ENCODE measurements at places on chromosomes 5 and 9.

- no peak for DNase-seq
These were observed 54.4 kb upstream of the CKS2 start for GRCh38 chr9:89256642-89257041.

GRCh38 chr9:22052376-22052945 is 43.4 kb upstream of the CDKN2B start:
- DNase-seq = no peak

DNA sequence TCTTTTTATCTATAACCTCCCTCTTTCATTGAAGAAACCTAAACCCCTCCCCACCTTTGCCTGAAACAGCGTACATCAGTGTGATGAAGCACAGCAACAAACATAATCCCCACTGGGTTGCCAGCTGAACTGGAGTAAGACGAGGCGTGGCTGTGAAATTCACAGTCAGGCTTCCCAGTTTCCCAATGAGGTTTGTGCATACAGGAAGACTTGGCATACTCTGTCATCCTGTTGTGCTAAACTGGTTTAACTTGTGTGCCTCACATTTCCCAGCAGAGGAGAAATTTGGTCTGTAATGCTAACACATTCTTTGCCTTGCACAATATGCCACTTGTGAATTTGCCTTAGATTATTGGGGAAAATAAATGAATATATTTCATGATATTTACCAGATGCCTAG is 121.5 kb downstream of the SV2C start:
- DNase-seq = no peak

DNA sequence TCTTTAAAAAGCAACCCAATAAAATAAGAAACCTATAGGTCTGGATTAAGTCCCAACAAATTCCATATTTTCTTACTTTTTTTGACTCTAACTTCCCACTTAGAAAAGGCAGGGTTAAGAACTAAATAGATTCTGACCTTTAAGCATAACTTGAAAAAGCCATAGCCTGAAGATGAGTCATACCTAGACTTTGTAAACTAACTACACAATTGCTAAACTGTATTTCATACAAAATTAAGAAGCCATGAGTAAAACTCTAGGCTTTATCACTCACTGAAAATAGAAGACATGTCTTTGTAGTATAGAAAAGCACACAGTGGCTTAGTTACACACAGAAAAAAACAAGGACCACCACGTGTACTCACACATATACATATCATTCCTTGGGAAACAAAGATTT is 51.5 kb downstream of the MLLT3 start:
- DNase-seq = no peak

DNA sequence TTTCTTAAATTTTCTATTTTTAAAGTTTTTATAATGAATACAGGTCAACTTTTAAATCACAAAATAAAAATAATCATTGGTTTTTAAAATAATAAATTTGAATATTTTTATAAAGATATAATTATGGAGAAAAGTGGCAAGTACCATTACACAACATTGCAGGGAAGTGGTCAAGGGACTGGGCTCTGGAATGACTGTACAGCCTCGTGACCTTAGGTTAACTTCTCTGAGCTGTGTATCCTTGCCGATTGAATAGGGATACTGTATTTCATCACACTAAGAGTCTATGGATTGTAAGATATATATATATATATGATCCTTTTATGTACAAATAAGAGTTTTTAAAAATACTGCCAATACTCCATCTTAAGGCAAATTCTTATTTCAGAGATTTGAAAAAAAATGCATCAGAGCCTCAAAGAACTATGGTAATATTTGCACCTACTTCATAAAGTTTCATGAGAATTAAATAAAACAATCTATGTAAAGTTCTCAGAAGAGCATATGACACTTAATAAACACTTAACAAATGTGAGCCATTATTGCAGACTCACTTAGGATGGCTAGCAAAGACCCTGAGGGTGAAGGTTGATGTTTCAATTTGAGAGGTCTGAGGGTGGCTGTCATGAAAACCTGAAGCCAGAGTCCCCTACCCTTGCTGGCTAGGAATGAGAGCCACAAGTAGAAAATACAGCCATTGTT is 136.5 kb downstream of the CCDC192 start:
- DNase-seq = no peak

GRCh38 chr5:132673939-132674630 is at the start of gene IL4:
TSS of gene IL4 (plus strand) at chr5:132673989. CDS start at chr5:132674051, 62 bp downstream.
- no peak for DNase-seq

DNA sequence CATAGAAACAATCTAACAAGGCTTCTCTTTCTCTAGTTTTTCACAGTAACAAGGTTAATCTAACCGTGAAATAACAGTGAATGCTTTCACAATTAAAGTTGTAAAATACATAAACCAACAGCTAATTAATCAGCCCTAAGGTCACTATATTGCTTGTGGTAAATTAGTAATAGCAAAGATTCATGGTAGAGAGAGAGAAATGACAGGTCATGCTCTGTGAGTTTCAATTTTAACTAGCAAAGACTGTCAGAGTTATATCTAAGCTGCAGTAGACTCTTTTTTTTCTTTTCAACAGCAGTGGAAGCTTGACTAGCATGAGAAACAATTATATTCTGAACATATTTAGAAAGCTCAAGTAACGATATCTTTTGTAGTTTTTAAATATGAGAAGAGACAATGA is 1068.0 kb downstream of the MAT2B start:
- DNase-seq = no peak

DNA sequence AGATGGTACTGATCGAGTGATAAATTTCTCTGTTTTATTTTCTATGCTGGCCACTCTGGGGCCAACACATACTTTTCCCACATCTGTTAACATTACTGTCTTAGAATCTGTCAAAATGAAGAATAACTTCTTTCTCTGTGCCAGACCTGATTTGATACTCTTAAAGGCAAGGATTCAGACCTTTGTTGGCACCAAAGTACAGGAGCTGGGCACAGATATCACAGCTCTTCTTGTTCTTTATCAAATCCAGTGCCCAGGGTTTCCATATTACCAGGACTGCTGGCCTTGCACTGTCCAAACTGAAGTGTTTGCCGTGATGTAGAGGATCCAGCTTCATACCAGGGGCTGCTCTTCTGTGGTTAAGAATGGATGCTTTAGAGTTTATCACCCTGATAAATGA is 20.9 kb downstream of the ZNF474 start:
- DNase-seq = no peak

DNA sequence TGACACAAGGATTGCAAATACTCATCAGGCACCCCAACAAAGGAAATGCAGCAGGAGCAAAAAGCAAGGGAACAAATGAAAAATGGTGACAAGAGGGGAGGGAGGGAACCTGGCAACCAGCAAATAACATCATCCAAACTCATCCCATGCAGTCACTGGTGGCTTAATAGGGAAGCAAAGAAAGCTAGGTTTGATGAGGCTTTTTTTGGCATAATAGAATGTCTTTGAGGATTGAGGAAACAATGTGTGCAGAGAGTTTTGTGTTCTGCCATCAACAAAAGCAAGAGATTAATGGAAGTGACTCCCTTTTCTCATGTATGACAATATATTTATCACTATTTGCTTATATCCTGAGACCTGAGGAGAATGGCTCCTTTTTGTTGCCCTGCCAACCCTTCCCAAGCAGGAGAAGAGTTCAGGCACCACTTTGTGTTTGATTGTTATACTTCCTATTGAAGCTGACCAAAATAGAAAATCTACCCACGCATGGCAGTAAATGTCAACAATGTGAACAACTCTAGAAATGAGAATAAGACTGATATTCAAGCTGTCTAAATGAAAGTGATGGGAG is 375.7 kb downstream of the CAAP1 start:
- no peak for DNase-seq

- DNase-seq = no peak
These were observed 62.1 kb downstream of the C9orf50 start for GRCh38 chr9:129558551-129559505.

GRCh38 chr5:109242518-109242917 is 167.3 kb downstream of the PJA2 start:
- DNase-seq = no peak

DNA sequence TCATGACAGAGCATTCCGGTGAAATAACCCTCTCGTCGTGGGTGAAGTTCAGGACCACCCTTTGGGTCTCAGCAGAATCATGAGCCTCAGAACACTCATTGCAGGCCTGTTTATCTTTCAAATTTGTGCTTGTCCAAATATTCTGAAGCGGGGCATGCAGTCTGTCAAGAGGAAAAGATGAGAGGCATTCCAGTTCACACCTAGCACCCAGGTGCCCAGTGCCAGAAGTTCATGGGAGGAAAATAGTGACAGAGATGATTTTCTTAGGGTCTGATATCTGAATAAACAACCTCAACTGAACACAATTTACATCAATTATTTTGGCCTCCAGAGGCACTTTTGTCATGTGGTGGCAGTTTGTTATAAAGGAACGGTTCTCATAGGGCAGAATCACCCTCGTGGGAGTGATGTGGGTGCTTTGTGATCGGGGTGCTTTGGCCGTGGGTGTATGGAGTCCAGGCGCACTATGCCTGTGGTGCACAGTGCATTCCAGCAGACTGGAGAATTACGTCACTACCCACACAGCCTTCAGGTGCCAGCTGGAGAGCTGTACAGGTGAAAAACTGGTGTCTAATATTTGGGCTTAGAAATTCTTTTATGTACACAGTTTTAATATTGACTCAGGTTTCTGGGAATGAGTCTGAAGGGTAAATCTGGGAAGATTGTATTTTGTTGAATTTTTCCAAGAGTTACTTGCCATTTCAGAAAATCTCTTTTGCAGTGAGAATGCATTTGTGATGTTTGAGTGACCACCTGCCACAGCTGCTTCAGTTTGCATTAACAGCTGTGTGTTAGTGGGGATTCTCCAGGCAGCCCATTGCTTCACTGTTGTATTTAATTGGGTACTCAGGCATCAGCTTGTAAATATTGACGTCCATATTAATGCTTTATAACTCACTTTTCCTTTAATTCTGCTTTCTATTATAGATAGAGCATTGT is 289.3 kb downstream of the FANCC start:
- DNase-seq = no peak

GRCh38 chr9:129208207-129209032 is 30.4 kb upstream of the IER5L start:
- DNase-seq = no peak

DNA sequence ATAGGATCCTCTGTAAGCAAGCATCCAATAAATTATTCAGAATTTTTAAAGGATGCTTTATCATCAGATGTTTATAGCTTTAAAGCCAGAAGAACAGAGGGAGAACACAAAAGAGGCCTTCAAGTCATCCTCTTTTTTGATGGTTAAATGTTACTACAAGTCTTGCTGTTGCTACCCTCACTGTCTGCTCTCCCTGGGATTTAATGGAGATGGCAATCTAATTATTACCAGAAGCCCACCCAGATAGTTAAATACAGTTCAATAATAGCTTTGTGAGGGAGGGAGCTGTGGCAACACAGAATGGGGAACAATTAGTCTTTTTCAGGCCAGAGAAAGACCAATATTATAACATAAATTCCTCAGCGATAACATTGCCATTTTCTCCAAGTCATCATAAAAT is 87.0 kb upstream of the ACTBL2 start:
- DNase-seq = no peak

DNA sequence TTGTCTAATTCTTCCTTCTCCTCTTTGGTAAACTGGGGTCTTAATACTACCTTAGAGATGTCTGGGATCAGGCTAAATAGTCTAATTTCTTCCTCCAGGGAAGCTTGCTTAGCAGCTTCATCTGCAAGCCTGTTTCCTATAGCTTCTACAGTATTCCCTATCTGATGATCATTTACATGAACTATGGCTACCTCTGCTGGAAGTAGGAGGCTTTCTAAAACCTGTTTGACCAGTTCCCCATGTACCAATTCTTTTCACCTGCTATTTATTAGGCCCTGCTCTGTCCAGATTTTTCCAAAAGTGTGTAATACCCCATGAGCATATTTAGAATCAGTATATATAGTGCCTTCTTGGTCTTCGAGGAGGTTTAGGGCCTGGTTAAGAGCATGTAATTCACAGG is 619.8 kb downstream of the HINT1 start:
- DNase-seq = no peak

DNA sequence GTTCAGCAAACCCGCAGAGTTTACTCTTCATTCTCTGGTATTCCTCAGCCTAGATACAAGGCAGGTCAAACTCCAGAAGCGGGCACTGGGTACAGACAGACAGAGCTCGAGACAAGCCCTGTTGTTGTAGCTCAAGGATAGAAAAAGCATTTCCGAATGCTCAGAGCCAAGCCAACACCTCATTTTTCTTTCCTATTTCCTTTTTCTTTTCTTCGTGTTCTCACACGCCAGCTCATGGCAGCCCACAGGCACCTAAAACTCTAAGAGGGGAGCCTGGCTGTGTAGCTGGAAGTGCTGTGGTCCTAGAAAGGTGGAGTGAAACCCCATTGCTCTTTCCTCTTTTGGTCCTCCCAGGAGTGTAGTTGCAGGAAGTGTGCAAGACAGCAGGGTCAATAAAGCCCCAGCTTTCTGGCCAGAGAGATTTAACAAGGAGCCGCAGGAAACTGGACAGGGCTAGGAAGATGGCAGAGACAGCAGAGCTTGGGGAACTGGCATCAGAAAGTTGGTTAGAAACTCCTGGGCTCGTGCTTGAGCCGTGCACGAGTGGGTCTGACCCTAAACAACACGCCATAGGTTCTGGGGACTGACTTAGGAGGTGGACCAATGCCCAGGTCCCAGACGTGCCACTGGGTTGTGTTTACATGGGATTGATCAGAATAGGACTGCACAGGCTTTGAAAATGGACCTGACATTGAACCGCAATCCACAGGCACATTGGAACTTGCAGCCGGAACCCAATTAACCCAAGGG is 41.6 kb downstream of the ADAMTS2 start:
- no peak for DNase-seq

- DNase-seq = no peak
These were observed 66.5 kb upstream of the DAP start for GRCh38 chr5:10827571-10827970.

DNA sequence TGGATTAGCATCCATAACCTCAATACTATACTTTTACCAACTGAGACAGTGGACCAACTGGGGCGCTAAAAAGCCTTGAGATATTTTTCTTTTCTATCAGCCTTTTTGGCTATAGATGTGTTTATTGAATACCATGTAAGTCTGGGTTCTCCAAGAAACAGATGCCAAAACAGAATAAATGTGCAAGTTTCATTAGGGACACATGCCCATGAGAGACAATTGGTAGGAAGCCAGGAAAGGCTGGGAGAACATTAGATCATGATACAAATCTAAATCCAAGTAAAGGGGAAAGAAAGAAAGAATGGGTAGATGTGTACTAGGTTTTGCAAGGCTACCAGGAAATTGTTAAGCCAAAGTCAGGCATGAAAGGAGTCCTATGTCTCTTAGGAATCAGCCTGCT is 152.5 kb downstream of the KCTD16 start:
- DNase-seq = no peak

GRCh38 chr5:113162208-113162607 is 185.6 kb downstream of the DCP2 start:
- no peak for DNase-seq

GRCh38 chr9:2420543-2420942 is 201.0 kb upstream of the VLDLR start:
- no peak for DNase-seq

- DNase-seq = no peak
These were observed 57.4 kb downstream of the IRF1 start for GRCh38 chr5:132433141-132433540.

GRCh38 chr9:70534061-70534460 is 119.6 kb upstream of the KLF9 start:
- no peak for DNase-seq

Measured in right cardiac atrium (tissue), 5 donors.